ENCODE measurements at places on chromosomes 7 and 10.

DNA sequence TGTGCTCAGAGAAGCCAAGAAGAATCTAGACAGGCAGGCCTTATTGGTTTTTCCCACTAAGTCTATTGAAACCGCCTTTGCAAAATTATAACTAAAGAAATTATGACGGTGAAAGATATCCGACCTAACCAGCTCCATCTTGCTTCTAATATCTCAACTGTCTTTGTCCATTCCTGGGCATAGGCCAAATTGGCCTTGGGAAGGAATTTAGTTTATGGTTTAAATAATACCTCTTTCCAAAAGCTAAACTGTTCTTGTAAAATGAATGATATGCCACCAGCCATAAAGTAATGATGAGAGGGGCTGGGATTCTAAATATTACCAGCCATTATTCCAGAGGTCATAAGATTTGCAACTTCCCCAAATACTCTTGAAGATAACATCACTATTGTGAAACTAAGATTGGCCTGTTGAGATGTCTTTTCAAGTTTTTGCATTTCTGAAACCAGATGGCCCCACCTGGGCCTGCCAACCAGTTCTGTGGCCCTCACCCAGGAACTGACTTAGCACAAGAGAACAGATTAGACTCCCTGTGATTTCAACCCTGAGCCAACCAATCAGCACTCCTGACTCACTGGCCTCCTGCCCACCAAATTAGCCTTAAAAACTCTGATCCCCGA lies 41.2 kb upstream of the SLC35G1 start:
- no peak for DNase-seq

DNA sequence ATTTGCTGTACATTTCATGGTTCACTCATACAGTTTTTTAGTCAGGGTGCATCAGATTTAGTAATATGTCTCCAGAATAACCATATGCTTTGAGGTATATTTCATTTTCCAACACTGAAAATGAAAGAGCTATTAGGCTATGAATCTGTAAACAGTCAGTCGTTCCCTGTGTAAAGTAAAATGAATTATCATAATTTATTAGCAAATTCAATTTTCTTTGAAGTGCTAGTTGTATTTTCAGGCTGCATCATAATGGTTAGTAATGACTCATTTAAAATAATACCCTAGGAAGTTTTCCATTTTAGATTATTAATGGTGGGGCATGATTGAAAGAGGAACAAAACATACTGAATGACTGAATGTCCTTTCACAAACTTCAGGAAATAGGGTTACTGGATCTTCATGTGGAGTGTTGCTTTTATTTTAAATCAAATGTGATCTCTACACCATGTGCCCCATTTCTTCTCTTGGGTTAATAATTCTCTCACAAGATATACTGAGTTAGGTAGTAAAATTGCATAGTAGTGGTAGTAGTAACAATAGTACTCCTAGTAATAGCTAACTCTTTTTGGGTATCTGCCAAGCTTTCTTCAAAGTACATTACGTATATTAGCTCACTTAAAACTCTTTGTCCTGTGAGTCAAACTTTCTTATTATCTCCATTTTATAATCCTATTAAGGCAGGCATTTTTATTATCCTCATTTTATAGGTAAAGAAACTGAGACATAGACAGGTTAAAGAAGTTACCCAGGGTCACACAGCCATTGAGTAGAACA lies 476.5 kb downstream of the SUGCT start:
- no peak for DNase-seq

- no peak for DNase-seq
These were observed 153.7 kb downstream of the FAM107B start for GRCh38 chr10:14621037-14621436.

DNA sequence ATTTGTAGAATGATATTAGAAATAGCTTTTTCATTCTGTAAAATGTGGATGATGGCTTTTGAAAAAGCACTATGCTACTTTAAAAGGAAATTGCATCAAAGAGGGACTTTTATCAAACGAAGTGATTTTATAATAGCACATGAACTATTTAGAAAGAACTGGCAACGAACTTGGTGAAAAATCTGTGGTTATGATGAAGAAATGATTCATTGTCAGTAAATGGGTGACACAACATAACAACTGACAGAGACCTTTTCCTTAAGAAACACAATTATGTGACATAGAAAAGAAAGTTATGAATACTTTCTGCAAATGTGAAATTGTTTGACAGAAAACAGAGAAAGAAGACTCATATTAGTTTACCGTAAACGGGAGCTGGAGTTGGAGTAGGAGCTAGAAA lies 60.7 kb upstream of the LAMB4 start:
- DNase-seq, result no peak

- DNase-seq, result no peak
These were observed 13.4 kb downstream of the CUBN start for GRCh38 chr10:17116193-17116592.

- DNase-seq, result no peak
These were observed 186.8 kb downstream of the USP6NL start for GRCh38 chr10:11424456-11425295.

DNA sequence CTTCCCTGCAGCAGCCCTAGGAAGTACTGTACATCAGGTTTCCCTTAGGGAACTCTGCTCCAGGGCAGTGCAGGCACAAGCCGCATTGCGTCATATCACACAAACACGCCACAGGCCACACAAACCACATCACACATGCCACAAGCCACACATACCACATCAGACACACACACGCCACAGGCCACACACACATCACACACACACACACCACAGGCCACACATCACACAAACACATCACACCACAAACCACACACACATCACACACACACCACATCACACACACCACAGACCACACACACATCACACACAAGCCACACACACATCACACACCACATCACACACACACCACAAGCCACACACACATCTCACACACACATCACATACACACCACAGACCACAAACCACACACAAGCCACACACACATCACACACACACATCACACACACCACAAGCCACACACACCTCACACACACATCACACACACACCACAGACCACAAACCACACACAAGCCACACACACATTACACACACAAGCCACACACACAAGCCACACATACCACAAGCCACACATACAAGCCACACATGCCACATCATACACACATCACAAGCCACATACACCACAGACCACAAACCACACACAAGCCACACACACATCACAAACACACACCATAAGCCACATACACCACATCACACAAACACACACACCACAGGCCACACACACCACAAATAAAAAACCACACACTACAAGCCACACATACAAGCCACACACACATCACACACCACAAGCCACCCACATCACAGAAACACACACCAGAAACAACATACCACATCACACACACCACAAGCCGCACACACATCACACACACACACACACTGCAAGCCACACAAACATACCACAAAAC lies 53.4 kb downstream of the TMEM209 start:
- DNase-seq, result no peak

- DNase-seq, result no peak
These were observed 62.6 kb upstream of the EFCAB10 start for GRCh38 chr7:105643851-105644250.

DNA sequence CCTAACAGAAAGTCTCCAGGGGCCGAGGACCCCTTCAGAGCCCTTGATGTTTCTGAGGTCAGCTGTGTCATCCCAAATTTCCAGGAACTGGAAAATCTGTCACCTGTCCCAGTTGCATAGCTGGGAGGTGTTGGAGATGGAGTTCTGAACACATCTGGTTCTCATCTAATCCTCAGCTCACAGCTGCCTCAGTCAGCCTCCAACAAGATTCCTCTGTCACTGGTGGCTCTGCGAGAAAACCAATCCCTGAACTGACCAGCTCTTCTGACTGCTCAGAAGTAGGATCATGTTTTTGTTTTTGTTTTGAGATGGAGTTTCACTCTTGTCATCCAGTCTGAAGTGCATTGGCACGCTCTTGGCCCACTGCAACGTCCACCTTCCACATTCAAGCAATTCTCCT lies 37.6 kb upstream of the MYL10 start:
- DNase-seq, result no peak

- DNase-seq, result peak; percentile 15
These were observed 815 bp downstream of the CCSER2 start for GRCh38 chr10:84329196-84329611.

GRCh38 chr10:100744987-100745881 lies at the start of gene PAX2:
Gene PAX2, plus strand, starts transcription at chr10:100745582. Its CDS starts 679 bp downstream, at chr10:100746261.
- no peak for DNase-seq

GRCh38 chr10:111498560-111498959 lies 421.7 kb downstream of the ADRA2A start:
- no peak for DNase-seq

DNA sequence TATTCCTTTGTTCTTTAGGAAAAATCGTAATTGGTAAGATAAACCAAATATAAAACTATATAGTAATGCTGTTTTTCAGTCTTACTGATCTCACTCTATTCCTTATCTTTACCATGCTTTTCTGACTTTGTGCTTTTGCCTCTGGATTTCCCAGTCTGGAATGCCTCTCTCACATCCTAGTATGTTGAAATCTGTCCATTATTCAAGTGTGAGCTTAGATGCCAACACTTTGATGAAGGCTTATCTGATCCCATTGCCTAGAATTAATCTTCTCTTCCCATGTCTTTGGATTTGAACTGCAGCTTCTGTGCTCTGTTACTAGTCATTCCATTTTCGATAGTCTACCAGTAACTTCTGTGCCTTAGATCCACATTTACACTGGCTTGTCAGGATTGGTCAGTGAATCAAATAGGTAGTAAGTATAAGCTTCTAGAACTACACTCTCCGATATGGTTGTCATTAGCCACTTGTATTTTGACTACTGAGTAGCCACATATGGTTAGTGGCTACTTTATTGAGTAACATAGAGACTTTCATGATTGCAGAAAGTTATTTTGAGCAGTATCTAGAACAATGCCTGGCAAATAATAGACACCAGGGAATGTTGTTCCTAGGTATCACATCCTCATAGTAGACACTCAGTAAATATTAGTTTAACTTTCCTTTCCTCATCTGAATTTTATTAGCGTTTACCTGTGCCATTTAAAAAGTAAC lies 92.9 kb downstream of the BMPR1A start:
- no peak for DNase-seq

DNA sequence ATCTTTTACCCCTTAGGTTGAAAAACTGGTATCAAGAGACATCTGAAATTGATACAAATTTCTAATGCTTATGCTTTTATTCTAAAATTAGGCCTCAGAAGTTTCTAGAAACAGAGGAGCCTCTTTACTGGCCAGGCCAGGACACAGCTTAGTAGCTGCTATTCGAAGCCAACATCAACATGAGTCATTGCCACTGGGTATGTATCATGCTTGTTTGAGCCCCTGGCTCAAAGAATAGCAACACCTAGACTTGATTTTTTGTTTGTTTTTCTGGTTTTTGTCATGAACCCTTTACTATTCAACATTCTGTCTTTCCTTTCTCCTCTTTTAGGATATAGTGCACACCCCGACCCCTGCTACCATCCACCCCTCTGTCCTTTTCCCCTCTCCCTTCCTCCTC lies 90.9 kb upstream of the STK17A start:
- no peak for DNase-seq

GRCh38 chr10:54060572-54060971 lies 740.5 kb downstream of the PCDH15 start:
- no peak for DNase-seq

GRCh38 chr10:11539191-11539868 lies 72.1 kb downstream of the USP6NL start:
- DNase-seq, result no peak

GRCh38 chr7:32117837-32118236 lies 47.6 kb upstream of the PDE1C start:
- no peak for DNase-seq

DNA sequence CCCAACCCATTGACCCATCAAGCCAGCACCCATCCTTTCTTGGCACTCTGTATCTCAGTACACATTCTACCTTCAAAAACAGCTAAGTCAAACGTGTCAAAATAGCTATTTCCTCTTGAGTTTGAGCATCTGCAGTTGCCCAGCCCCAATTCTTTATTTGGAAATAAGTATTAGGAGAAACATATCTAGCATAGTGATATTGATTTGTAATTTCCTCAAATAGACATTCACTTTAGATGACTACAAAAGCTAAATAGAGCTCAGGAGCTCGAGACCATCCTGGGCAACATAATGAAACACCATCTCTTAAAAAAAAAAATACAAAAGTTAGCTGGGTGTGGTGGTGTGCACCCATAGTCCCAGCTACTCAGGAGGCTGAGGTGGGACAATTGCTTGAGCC lies 59.2 kb upstream of the AGBL3 start:
- no peak for DNase-seq

DNA sequence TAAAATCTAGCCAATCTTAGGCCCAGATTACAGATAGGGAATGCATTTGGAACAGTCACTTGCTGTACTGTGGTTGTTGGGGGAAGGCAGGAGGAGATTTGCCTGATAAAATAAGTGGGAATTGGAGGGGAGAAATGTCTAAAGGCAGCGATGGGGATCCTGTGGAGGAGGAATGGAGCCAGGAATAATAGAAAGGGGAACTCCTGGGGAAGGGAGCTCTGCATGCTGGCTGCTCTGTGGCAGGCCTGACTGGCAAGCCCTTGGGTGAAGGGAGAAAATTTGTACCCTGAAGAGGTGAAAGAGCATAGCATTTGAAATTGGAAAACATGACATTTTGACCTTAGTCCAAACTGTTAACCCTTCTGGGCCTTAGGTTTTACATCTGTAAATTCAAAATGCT lies 13.7 kb downstream of the MMP21 start:
- DNase-seq, result no peak

- no peak for DNase-seq
These were observed 67.9 kb upstream of the BMPER start for GRCh38 chr7:33837356-33837851.

GRCh38 chr10:89342206-89342958 lies 14.6 kb downstream of the IFIT3 start:
- DNase-seq, result no peak

- DNase-seq, result no peak
These were observed 384.6 kb downstream of the ARL4A start for GRCh38 chr7:13072014-13072413.

GRCh38 chr10:84837041-84837812 lies 508.8 kb downstream of the CCSER2 start:
- DNase-seq, result no peak

DNA sequence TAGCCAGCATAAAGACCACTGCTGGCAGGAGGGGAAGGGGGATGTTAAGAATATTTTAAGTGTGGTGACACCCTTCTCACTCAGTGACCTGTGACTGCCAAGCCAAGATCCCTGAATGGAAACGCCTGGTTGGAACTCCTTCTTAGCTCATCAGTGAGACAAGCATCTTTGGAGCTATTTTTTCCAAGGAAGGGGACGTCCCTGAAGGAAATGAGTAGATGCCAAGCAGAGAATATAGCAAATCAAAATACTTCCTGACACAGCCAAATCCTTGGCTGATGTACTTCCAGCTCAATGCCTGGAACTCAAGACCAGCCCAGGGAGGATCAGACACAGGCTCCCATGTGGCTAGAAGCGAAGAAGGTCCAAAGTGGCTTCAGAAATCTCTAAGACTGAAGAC lies 82.2 kb downstream of the SORBS1 start:
- DNase-seq, result no peak

- peak; percentile 8 for DNase-seq
These were observed 75.3 kb upstream of the DNAAF5 start for GRCh38 chr7:651032-651728.

DNA sequence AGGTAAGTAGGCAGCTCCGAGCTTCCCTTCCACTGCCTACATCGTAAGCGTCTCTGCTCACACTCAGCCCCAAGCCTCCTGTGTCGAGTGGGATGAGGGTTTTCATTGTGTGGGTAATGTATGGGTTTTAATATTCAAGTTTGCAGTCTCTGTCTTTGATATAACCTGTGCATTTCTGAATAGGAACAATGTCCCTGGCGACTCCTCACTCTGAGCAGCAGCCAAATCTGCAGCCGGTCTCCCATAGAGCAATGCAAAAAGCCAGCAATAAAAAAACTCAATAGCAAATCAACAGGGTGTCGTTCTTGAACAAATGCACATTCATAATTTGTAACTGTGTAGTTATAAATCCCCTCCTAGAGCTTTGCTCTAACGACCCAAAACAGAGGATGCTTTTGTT lies 33.4 kb downstream of the PPP1R17 start:
- no peak for DNase-seq
